ENCODE measurements at places on chromosomes 4 and X.

- H3K4me3 ChIP-seq = no peak overlapping the region
- H3K36me3 ChIP-seq = peaks cover 5% of the 10 kb centered on the region
- H3K4me1 ChIP-seq = no peaks in the 10 kb centered on the region
- no peaks in the 10 kb centered on the region for H3K27me3 ChIP-seq
- DNase-seq = no peak
Measured at GRCh38 chr4:117984366-117984680, 50.0 kb upstream of the NDST3 start.

- H3K36me3 ChIP-seq = peaks cover 5% of the 10 kb centered on the region
- H3K4me1 ChIP-seq = peaks cover 8% of the 10 kb centered on the region
- no peaks in the 10 kb centered on the region for H3K27me3 ChIP-seq
- no peak overlapping the region for H3K27ac ChIP-seq
- no peak overlapping the region for H3K4me3 ChIP-seq
- DNase-seq = no peak
Measured at GRCh38 chrX:153983321-153983801, 10.8 kb downstream of the TMEM187 start.

- no peak overlapping the region for H3K27ac ChIP-seq
- peaks cover 7% of the 10 kb centered on the region for H3K4me1 ChIP-seq
- no peaks in the 10 kb centered on the region for H3K27me3 ChIP-seq
- DNase-seq = no peak
- no peak overlapping the region for H3K4me3 ChIP-seq
- H3K36me3 ChIP-seq = no peaks in the 10 kb centered on the region
Measured at GRCh38 chrX:40877887-40878286, 142.5 kb upstream of the MED14 start.

GRCh38 chr4:27048429-27049238 lies 188.0 kb downstream of the STIM2 start:
- no peak for DNase-seq
- H3K27ac ChIP-seq = no peak overlapping the region
- peaks cover 2% of the 10 kb centered on the region for H3K36me3 ChIP-seq
- H3K27me3 ChIP-seq = peaks cover 15% of the 10 kb centered on the region

GRCh38 chrX:18899796-18900380 lies 84.0 kb downstream of the PHKA2 start:
- peaks cover 6% of the 10 kb centered on the region for H3K4me1 ChIP-seq
- no peaks in the 10 kb centered on the region for H3K27me3 ChIP-seq
- H3K27ac ChIP-seq = no peak overlapping the region
- H3K4me3 ChIP-seq = no peak overlapping the region
- no peak for DNase-seq

DNA sequence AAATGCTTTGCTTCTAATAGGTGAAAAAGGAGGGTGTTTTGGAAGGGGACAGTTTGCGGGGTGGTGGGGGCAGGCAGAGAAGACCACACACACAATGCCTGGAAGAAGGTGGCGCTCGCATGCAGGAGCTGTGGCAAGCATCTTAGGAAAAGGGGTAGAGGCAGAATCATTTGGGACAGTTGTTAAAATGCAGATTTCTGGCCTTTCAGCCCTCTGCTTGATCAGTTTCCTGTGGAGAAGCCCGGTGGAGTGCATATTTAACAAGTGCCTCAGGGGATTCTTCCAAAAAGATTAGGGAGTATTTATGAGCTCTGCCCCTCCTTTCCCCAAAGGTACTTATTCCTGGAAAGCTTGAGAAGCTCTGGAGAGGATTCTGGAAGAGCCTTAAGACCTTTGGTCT lies 4.8 kb downstream of the NOCT start:
- H3K4me3 ChIP-seq = no peak overlapping the region
- H3K36me3 ChIP-seq = no peaks in the 10 kb centered on the region
- no peak overlapping the region for H3K27ac ChIP-seq
- no peaks in the 10 kb centered on the region for H3K27me3 ChIP-seq
- no peak for DNase-seq

DNA sequence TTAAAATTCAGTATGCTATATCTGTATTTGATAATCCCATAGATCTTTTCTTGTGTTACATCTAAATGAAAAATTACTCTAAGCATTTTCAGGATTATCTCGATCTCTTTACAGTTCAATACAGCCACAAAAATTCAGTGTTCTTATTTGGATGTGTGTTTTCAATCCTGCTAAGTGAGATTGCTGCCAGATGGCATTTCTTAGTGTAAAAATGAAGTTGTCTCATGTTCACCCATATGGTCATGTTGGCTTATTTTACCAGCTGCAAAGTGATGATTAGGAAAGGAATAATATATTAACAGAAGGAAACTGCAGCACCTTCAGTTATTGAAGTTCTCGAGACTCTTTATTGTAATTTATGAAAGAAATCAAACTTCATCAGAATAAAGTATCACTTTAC lies 12.1 kb upstream of the FAM47A start:
- H3K27me3 ChIP-seq = peaks cover 2% of the 10 kb centered on the region
- H3K36me3 ChIP-seq = no peaks in the 10 kb centered on the region
- no peaks in the 10 kb centered on the region for H3K4me1 ChIP-seq
- DNase-seq = no peak
- no peak overlapping the region for H3K4me3 ChIP-seq

DNA sequence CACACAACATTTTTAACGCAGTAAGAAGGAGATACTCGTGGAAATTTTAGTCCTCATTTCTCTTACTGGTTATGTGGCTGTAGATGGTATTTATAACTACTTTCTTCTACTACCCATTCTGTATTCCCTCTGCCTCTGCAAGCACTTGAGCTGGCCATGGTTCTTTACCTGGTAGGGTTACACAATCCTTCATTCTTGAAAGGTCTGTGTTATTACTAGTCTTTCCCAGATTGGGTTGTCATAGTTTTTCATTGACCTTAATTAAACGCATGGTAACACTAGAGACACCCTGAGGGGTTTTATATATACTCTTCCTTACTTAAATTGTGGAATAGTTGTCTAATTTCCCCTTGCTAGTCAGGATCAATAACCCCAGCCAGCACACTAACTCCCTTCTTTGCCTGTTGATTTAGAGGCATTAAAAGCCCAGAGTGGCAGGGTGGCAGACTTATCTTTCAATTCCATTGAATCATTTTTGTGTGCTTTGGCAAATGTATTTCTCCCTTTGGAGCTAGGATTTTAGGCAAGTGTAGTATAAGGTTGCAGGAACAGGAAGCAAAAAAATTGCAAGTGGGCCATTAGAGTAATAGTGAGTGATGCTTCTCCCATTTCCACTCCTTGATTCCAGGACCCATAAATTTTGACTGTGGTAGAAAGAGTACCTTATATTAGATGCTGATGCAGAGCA lies 113.6 kb upstream of the EMCN start:
- no peak overlapping the region for H3K4me3 ChIP-seq
- no peaks in the 10 kb centered on the region for H3K4me1 ChIP-seq
- DNase-seq = no peak
- H3K27me3 ChIP-seq = no peaks in the 10 kb centered on the region
- no peak overlapping the region for H3K27ac ChIP-seq

- H3K27ac ChIP-seq = no peak overlapping the region
- no peak for DNase-seq
- no peaks in the 10 kb centered on the region for H3K27me3 ChIP-seq
- peaks cover 26% of the 10 kb centered on the region for H3K4me1 ChIP-seq
- H3K36me3 ChIP-seq = peaks cover 9% of the 10 kb centered on the region
- H3K4me3 ChIP-seq = no peak overlapping the region
Measured at GRCh38 chrX:7083468-7084396, 63.8 kb upstream of the STS start.

GRCh38 chr4:63921561-63921960 lies 487.7 kb downstream of the TECRL start:
- H3K4me1 ChIP-seq = no peaks in the 10 kb centered on the region
- no peaks in the 10 kb centered on the region for H3K36me3 ChIP-seq
- H3K27ac ChIP-seq = no peak overlapping the region
- no peak overlapping the region for H3K4me3 ChIP-seq
- no peaks in the 10 kb centered on the region for H3K27me3 ChIP-seq

GRCh38 chrX:19121898-19122640 lies at the start of gene ADGRG2:
TSS of gene ADGRG2 (minus strand) at chrX:19122468. CDS start at chrX:19068834, 53,634 bp downstream.
- DNase-seq = peak; percentile 20
- no peaks in the 10 kb centered on the region for H3K4me1 ChIP-seq
- peaks cover 3% of the 10 kb centered on the region for H3K36me3 ChIP-seq
- H3K4me3 ChIP-seq = peak within 1 kb of the TSS; percentile 44
- H3K27ac ChIP-seq = no peak within 1 kb of the TSS

GRCh38 chr4:15436513-15436912 lies 8.7 kb downstream of the C1QTNF7 start:
- peaks cover 2% of the 10 kb centered on the region for H3K36me3 ChIP-seq
- H3K27ac ChIP-seq = no peak overlapping the region
- DNase-seq = no peak
- no peaks in the 10 kb centered on the region for H3K4me1 ChIP-seq
- H3K27me3 ChIP-seq = no peaks in the 10 kb centered on the region

DNA sequence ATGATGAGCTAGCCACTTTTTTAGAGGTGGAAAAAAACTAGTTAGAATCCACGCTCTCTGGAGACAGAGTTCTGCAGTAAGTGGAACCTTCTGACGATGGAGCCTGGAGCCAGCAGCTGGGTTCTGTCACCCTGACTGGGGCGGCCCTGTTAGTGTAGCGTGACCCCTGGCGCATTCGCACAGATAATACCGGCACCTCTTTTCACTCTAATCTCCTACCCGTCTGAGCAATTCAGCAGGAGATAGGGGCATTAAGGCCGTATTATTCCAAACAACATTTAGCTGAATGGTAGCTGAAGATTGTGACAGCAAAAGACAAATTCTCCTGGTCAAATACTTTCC lies 292.6 kb downstream of the FBXO8 start:
- no peaks in the 10 kb centered on the region for H3K4me1 ChIP-seq
- no peaks in the 10 kb centered on the region for H3K36me3 ChIP-seq
- DNase-seq = no peak

DNA sequence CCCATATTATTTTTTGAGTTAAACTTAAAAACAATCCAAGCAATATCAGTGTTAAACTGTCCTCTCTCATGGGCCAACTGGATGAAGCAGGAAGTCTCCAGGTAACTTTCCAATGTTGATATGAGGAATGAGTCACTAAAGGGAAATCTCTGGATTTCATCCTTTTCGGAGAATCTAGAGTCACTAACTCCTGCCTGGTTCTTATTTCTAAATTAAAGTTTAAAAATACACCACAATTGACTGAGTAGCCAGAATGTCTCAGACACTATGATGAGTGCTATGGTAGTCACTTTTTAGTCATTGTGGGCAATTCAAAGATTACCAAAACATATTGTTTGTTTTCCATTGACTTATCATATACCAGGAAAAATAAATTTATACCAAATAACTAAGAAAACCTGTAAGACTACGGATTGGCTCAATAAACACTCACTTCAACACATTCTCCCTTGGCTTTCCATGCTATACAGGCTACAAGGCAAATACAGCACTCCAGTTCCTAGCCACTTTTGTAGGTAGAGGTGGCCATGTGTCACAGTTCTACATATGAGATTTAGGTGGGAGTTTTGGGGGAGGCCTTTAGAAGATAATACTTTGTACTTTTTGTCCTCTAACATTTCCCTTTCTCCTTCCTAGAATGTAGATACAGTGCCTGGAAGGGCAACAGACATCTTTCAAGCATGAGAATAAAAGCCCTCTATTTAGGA lies 8.6 kb downstream of the SLC9B2 start:
- H3K4me1 ChIP-seq = no peaks in the 10 kb centered on the region
- H3K27ac ChIP-seq = no peak overlapping the region
- DNase-seq = no peak
- no peak overlapping the region for H3K4me3 ChIP-seq
- H3K36me3 ChIP-seq = peaks cover 7% of the 10 kb centered on the region

GRCh38 chr4:27148211-27148895 lies 287.7 kb downstream of the STIM2 start:
- no peaks in the 10 kb centered on the region for H3K27me3 ChIP-seq
- no peaks in the 10 kb centered on the region for H3K4me1 ChIP-seq
- H3K27ac ChIP-seq = no peak overlapping the region

GRCh38 chr4:186651624-186652023 lies 72.0 kb downstream of the FAT1 start:
- no peaks in the 10 kb centered on the region for H3K27me3 ChIP-seq
- H3K36me3 ChIP-seq = peaks cover 15% of the 10 kb centered on the region
- peaks cover 30% of the 10 kb centered on the region for H3K4me1 ChIP-seq
- DNase-seq = no peak

- H3K4me1 ChIP-seq = no peaks in the 10 kb centered on the region
- no peak overlapping the region for H3K4me3 ChIP-seq
- H3K36me3 ChIP-seq = no peaks in the 10 kb centered on the region
- H3K27me3 ChIP-seq = no peaks in the 10 kb centered on the region
Measured at GRCh38 chrX:11273544-11273943, 19.7 kb upstream of the AMELX start.

GRCh38 chr4:26884486-26884988 lies 23.9 kb downstream of the STIM2 start:
- no peak for DNase-seq
- H3K4me1 ChIP-seq = peaks cover 7% of the 10 kb centered on the region
- H3K4me3 ChIP-seq = no peak overlapping the region
- no peaks in the 10 kb centered on the region for H3K27me3 ChIP-seq
- peaks cover 9% of the 10 kb centered on the region for H3K36me3 ChIP-seq
- no peak overlapping the region for H3K27ac ChIP-seq

DNA sequence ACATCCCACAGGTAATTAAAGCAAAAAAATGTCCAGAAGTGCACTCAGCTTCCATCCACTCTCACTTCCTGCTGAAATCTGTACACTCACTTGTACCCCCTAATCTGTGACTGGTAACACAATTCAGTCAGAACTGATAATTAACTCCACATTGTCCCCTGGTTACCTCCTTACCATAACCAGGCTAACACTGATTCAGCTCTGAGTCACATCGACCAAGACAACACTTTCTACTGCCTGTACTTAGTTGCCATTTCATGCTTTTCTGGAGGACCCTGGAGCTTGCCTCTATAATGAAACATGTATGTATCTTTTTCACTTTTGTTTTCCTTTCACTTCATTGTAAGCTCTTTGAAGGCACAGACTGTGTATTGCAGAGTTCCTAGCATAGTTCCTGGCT lies 130.9 kb upstream of the GABRG1 start:
- H3K27me3 ChIP-seq = peaks cover 32% of the 10 kb centered on the region
- no peak for DNase-seq
- H3K4me1 ChIP-seq = no peaks in the 10 kb centered on the region
- no peaks in the 10 kb centered on the region for H3K36me3 ChIP-seq
- no peak overlapping the region for H3K27ac ChIP-seq

- no peaks in the 10 kb centered on the region for H3K27me3 ChIP-seq
- no peak overlapping the region for H3K4me3 ChIP-seq
- DNase-seq = peak; percentile 22
- peaks cover 25% of the 10 kb centered on the region for H3K36me3 ChIP-seq
- H3K4me1 ChIP-seq = no peaks in the 10 kb centered on the region
Measured at GRCh38 chr4:154049457-154050181, 260.7 kb upstream of the SFRP2 start.

- H3K4me1 ChIP-seq = peaks cover 43% of the 10 kb centered on the region
- DNase-seq = no peak
- H3K4me3 ChIP-seq = no peak overlapping the region
- no peaks in the 10 kb centered on the region for H3K27me3 ChIP-seq
Measured at GRCh38 chrX:10571260-10571659, 49.1 kb downstream of the MID1 start.

GRCh38 chr4:139987502-139987850 lies 166.5 kb downstream of the MAML3 start:
- peaks cover 14% of the 10 kb centered on the region for H3K36me3 ChIP-seq
- H3K4me1 ChIP-seq = peaks cover 49% of the 10 kb centered on the region
- no peaks in the 10 kb centered on the region for H3K27me3 ChIP-seq
- no peak overlapping the region for H3K4me3 ChIP-seq
- no peak for DNase-seq

GRCh38 chr4:94458682-94459081 lies 6.9 kb downstream of the PDLIM5 start:
- peak overlapping the region; percentile 95 for H3K27ac ChIP-seq
- peaks cover 83% of the 10 kb centered on the region for H3K4me1 ChIP-seq
- H3K27me3 ChIP-seq = no peaks in the 10 kb centered on the region
- H3K36me3 ChIP-seq = no peaks in the 10 kb centered on the region
- H3K4me3 ChIP-seq = peak overlapping the region; percentile 79
- DNase-seq = no peak

Measured in neural crest cell (in vitro differentiated cells).